ENCODE measurements at places on chromosomes 3 and 15.
A peak's percentile ranks its signal among the peaks of the same experiment; 100 is the strongest.

- DNase-seq, result no peak
Observed at GRCh38 chr15:43209059-43209824, 11.6 kb downstream of the EPB42 start.

- no peak for DNase-seq
Observed at GRCh38 chr3:177905173-177906125, 630.8 kb upstream of the KCNMB2 start.

DNA sequence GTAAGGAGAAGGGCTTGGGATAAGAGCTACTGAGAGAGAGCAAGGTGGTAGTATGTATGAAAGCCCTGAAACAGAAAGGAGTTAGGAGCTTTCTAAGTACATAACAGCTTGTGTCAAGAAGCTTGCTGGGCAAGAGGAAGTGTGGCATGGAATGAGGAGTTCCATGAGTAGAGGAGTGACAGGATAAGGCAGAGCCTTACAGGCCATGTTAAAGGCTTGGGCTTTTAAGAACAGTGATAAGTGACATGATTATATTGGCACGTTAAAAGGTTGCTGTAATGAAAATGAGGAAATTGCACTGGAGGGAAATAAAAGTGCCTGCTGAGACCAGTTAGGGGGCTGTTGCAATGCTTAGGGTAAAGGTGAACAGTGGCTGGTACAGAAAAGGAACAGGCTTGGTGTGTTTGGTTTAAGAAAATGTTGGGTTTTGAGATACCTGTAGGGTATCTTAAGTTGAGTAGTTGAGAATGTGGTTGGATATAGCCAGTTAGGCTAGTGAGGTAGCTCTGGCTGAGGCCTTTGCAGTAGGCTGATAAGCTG, 49.0 kb downstream of the MEF2A start:
- no peak for DNase-seq

GRCh38 chr15:88498996-88499395, 31.5 kb downstream of the MRPS11 start:
- peak; percentile 37 for DNase-seq

GRCh38 chr3:136543385-136543784, 208.8 kb downstream of the STAG1 start:
- DNase-seq, result no peak

DNA sequence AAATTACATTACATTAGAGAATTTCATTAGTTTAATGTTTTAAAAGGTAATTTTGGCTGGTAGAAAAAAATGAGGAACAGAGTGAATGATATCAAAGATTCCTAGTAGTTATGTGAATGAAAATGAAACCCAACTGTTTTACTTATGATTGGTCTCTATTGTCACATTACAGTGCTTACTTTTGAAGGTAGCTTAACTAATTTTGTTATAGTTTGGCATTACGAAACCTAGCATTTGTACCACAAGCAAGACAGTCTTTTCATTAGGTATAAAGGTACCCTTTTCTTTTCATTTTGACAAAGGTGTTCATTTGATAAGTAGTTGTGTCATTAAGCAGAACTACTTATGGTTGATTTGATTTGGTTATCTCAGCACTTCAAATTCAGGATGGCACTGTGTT, 6.9 kb downstream of the SELENOT start:
- no peak for DNase-seq
